ENCODE measurements at places on chromosomes 2 and 18.

GRCh38 chr2:240469740-240470139 is 34.3 kb downstream of the GPC1 start:
- no peak for DNase-seq

- DNase-seq: no peak
These were observed 58.6 kb downstream of the FN1 start for GRCh38 chr2:215377283-215377682.

- DNase-seq: peak; percentile 73
These were observed 2.1 kb downstream of the LRRTM1 start for GRCh38 chr2:80302314-80303005.

GRCh38 chr18:23451491-23451890 is 1.6 kb upstream of the RIOK3 start:
- DNase-seq: no peak

- peak; percentile 86 for DNase-seq
These were observed 14.1 kb upstream of the CYS1 start for GRCh38 chr2:10094271-10094814.

- no peak for DNase-seq
These were observed 131.2 kb upstream of the CYP1B1 start for GRCh38 chr2:38207168-38207567.

- DNase-seq: no peak
These were observed 81.9 kb downstream of the CCDC93 start for GRCh38 chr2:117931978-117932377.

GRCh38 chr18:61047794-61048193 is 285.4 kb upstream of the CDH20 start:
- no peak for DNase-seq
